Mammary epithelial cell (primary cell): ENCODE measurements at places on chromosomes 4 and X. TPM values are rescaled to one million over a fixed set of nuclear protein-coding genes. Genes with fewer than 3 reads are reported as not detected.
A peak's percentile ranks its signal among the peaks of the same experiment; 100 is the strongest.

Gene MSX1
- 2.3 and 2.6 TPM in 2 replicates for total RNA-seq

Gene ODAPH
- not detected in 2 replicates for total RNA-seq

Gene APLN
- total RNA-seq: 0.21 TPM in 1 of 2 replicates, not detected in the other

Gene TMEM35A
- 0.14 TPM in 1 of 2 replicates, not detected in the other for total RNA-seq

Gene NXF2
- not detected for total RNA-seq

DNA sequence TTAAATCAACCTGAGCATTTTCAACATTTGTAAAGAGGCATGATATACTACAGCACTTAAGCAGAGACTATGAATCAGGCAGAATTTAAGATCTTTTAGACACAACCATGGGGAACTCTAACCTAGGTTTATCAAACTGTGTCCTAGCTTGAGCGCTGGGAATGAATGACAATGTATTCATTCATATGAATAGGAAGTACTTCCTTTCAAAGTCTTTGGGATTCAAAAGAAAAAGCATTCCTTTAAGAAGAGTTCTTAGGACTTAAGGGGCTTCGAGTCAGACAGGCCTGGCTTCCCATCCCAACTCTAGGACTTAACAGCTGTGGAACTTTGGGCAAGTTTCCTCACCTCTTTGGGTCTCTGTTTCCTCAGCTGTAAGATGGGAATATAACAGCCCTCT, 104.6 kb downstream of the ANAPC4 start:
- no peak for DNase-seq

DNA sequence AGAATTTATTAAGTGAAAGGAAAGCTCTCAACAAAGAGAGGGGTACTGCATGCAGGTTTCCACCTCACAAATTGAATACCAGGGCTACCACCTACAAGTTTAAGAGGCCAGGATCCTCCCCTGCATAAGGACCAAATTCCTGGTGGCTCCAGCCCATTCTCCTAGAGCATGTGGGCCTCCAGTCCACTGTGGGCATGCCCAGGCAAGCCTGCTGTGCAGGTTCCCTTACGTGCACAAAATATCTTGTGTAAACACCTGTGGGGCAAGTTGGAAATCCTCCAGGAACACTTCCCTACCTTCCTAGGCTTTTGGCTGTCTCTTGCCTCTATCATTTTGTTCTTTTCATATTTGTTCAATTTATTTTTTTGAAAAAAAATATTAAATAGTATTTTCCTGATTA, 724.3 kb downstream of the ARAP2 start:
- DNase-seq: peak; percentile 79

GRCh38 chr4:88690355-88690754, 7.3 kb downstream of the NAP1L5 start:
- peak; percentile 48 for DNase-seq

GRCh38 chrX:1661922-1662221, 47.0 kb downstream of the ASMT start:
- DNase-seq: no peak

GRCh38 chr4:151785484-151786157, 24.8 kb upstream of the GATB start:
- no peak for DNase-seq

DNA sequence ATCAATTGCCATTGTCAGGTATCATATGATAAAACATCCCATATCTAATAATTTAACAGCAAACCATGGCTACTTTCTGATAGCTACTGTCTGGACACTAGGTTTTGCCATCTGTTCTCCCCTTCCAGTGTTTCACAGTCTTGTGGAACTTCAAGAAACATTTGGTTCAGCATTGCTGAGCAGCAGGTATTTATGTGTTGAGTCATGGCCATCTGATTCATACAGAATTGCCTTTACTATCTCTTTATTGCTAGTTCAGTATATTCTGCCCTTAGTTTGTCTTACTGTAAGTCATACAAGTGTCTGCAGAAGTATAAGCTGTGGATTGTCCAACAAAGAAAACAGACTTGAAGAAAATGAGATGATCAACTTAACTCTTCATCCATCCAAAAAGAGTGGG, 7.0 kb downstream of the NPY5R start:
- peak; percentile 48 for DNase-seq

DNA sequence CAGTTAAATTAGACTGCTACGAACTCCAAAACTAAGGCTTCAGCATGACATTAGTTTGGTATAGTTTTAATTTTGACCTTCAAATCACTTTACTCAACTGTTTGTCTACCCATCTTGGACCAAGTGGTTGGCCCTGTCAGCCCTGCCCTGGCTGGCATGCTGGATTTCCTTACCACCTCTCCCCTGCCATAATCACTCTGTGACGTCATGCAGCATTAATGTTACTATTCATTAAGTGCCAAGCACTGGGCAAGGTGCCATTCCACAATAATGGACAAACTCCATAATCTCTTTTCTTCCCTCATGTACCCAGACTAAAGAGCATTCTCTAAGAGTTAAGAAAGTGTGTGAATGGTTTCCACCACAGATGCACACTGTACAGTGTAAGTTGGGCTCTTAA, 277.0 kb upstream of the INTU start:
- DNase-seq: no peak
